ENCODE measurements at places on chromosomes 2 and 18.
A peak's percentile ranks its signal among the peaks of the same experiment; 100 is the strongest.

GRCh38 chr18:9743200-9744016, 35.3 kb downstream of the RAB31 start:
- DNase-seq: no peak

DNA sequence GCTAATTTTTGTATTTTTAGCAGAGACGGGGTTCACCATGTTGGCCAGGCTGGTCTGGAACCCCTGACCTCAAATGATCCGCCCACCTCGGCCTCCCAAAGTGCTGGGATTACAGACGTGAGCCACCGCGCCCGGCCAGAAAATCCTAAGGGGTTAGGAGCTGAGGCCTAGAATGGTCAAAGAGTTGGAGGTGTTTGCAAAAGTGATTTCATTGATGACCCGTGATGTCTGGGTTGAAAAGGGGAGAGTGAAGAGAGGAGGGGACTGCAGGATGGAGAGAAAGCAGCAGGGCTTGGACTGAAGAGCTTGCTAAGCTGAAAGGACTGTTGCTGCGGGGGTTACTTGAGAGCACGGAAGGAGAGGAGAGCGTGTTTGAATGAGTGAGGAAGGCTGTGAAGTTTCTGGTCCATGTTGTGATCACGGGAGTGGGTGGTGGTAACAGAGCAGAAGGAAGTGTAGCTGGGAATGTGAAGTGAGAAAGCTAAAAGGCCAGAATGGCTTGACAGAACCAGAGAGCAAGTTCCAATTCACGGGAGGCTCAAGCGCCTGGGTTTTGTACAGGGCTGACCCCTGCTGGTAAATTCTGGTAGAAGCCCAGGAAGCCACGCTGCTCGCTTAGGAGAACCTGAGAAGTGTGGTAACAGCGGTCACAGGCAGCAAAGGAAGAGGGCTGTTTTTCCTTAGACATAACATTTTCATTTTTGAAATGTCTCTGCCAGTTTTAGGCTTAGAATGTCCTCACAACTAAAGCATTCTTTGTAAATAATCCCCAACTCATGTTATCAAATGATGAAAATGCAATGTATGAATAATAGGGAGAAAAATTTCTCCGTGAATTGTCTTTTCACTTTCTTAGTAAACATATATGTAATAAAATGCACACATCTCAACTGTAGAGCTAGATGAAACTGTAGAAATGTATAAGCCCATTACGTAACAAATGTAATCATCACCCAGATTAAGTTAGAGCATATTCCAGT, 40.5 kb upstream of the ACTR2 start:
- DNase-seq: peak; percentile 31

GRCh38 chr2:72136933-72137497, 10.6 kb downstream of the CYP26B1 start:
- no peak for DNase-seq

GRCh38 chr2:228522276-228522675, 340.8 kb upstream of the SPHKAP start:
- no peak for DNase-seq

DNA sequence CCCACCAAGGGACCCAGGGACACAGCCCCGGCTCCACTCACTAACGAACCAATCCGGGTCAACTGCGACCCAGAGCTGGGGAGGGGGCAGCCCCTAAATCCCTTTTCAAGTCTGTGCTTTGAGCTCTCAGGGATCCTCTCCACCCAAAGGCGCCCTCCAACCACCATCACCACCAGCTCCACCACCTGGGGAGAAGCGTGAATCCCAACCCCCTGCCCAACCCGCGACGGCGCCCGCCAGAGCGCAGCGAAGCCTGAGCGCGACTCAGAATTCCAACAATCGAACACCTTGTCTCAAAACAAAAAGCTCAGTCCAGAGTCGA, 497 bp downstream of the DSC3 start:
- no peak for DNase-seq

DNA sequence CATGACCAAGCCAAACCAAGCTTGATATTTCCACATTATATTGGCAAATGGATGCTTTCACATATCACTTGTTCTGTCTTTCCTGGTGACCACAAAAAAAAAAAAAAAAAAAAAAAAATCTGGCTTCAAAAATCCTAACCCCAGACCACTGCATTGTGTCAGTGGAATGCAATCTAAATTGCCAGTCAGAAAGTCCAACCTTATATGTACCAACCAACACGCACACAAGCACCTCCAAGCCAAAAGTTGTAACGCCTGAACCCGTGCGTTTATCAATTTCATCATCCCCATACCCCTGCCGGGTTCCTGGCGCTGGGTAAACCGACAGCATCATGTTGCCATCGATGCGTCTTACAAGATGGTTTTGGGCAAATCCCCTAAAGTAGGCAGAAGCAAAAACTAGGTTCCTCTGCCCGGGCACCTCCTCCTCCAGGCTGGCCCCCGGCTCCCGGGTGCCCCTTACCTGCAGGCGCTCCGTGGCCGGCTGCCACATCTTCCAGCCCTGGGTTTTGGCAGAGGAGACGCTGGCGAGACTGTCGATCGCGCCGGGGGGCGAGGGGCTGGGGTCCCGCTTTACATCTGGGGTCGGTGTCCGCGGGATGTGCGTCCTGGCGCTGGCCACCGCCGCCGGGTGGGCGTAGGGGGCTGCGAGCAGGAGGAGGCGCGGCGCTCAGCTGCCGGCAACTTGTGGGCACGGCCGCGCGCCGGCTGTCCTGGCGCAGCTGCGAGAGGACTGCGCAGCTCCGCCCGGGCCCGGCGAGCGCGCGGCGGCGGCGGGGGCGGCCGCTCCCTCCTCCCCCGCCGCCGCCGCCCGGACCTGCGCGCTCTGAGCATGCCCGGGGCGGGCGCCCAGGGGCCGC, at the start of gene PID1:
PID1 (minus strand) TSS at position 737 of the 860 bp plus-strand sequence; CDS start at position 493, 244 bp downstream.
- DNase-seq: no peak

- peak; percentile 49 for DNase-seq
Measured at GRCh38 chr2:74191596-74192380, 6.6 kb upstream of the MTHFD2 start.

- DNase-seq: no peak
Measured at GRCh38 chr2:40725950-40726349, 274.1 kb upstream of the SLC8A1 start.

GRCh38 chr18:616380-616995, 19.7 kb downstream of the CLUL1 start:
- no peak for DNase-seq

DNA sequence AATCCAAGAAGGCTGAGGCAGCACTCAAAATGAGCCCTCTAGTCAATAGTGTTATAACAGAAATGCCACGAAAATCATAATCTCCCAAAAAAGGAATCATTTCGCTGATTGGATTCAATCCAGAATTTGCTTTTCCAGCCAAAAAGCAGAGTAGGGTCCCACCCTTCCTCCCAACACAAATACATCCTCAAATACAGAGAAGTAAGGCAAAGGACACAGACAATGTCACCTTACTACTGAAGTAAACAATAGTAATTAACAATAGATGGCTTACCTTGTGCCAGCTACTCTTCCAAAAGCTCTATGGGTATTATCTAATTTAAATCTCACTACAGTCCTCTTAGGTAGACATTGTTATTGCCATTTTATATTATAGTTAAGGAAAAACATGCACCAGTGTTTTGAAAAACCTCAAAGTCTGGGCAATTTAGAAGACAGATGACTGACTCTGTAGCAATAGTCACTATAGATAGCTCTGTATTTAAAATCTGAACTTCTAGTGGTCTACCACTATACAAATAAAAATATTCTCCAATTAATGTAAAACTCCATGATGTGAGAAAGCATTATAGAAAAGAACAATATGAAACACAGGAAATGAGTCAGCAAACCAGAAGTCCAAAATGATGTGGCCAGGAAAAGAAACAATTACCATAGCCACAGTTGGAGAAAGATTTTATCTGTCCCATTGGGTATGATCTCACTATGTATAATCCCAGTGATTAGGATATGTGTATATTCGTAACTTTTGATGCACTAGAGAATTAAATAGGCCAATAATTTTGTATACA, 305.0 kb upstream of the ERBB4 start:
- DNase-seq: no peak

DNA sequence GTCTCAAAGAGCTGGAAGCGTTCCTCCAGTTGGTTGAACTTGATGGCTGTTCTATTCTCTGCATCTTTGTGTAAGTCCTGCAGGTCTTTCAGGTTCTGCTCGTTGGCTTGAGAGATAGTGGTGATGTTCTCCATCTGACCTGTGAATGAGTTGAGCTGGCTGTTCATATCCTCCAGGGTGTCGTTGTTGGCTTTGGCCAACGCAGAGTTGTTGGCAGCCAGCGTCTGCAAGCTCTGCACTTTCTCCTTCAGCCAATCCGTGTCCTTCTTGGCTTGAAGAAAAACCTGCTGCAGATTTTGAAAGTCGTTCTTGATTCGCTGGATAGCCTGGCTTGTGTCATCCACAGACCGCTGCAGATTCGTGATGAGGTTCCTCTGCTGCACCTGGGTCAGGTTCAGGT, 78.8 kb upstream of the THOC1 start:
- no peak for DNase-seq

GRCh38 chr2:714005-714741, 37.0 kb upstream of the TMEM18 start:
- peak; percentile 49 for DNase-seq

- DNase-seq: no peak
Measured at GRCh38 chr2:78568782-78569373, 456.6 kb upstream of the REG3G start.

DNA sequence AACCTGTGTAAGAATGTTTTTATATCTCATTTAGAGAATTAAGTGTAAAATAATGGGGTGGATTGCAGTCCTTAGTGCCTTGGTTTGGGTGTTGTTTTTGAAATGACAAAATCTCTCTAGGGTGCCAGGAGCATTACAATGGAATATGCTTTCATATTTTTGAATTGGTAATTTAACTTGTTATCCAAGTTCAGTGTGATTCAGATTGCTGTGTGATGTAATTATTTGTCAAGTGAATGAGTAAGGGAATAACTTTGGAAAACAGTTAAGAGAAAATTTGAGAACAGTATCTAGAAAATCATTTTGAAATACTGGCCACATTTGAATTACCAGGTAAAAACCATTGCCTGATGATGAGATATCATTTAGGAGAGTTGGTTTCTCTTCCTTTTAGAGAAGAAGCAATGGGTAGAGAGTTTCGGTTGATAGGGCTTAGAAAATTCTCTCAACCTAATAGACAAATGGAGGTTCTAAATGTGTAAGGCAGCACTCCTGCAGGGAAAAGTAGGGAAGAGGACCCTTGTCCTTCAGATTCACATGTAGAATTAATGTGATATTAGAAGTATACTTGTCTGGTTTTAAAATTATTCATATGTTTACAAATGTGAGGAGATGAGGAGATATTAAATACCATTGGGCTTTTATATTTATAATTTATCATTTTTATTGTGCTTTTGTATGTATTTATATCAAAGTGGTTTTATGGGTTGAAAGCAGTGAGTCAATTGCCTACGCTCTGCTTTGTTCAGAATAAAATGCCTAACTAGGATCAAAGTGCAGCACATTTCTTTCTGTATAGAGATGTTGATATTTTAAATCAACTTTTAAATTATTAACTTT, 124.8 kb downstream of the PHLPP1 start:
- DNase-seq: no peak

DNA sequence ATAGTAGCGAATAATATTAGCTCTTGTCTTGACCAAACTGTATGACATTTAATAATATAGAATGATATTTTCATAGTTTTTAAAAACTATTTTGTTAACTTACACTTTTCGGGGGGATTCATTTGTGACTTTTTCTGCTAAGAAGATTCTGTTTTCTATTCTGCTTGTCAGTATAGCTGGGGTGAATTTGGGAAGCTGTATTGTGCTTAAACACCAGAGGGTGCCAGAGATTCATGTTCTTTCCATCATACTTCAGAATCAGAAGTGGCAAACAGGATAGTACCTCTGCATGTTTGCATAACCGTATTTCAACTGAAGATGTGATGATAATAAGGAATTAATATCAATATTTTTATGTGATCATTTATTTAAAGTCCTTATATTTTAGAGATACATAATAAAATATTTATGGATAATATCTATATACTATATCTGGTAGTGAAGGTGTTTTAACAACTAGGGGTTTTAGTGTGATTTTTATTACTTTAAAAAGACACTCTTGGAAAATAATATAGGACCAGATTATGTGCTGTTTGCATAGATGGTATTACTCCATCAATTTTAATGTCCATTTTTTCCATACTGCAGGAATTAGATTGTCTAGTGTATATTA, 81.0 kb downstream of the TAF4B start:
- DNase-seq: no peak

- DNase-seq: no peak
Measured at GRCh38 chr2:65500310-65501040, 68.1 kb upstream of the SPRED2 start.

GRCh38 chr18:48800876-48801727, 149.7 kb downstream of the SMAD7 start:
- no peak for DNase-seq

DNA sequence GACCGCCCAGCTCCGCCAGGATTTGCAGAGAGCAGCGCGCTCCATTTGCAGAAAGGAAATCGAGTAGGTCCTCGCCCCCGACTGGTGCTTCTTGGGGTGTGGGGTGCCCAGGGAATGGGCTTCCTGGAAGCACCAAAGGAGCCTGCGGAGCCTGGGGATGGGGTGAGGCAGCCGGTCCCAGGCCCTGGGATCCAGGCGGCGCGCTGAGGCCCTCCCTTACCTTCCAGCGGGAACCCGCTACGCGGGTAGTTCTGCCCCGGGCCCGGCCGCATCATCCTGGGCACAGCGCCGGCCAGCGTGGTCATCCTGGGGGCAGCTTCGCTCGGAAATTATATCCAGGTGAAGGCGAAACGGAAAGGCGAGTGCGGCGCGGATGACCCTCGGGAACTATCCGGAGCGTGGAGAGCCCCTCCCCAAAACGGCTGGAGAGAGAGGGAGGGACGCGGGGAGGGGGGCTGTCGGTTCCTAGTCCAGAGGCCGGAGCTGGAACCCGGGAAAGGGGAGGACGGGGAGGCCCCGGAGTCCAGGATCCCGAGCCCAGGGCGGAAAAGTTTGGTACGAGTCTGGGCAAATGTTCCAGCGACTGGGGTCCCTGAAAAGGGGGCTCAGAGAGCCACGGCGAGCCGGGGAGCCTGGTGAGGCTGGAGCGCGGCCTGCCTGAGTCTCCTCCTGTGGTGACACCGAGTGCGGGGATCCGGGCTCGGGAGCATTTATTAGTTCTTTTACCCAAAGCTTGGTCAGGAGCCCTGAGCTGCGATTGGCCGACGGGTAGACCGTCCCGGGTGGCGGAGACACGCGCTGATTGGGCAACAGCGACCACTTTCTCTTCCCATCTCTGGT, at the start of gene PAX3:
PAX3 (minus strand) TSS at position 688 of the 840 bp plus-strand sequence; CDS start at position 305, 383 bp downstream.
- no peak for DNase-seq

- no peak for DNase-seq
Measured at GRCh38 chr18:45342653-45343052, 272.6 kb upstream of the SLC14A2 start.

DNA sequence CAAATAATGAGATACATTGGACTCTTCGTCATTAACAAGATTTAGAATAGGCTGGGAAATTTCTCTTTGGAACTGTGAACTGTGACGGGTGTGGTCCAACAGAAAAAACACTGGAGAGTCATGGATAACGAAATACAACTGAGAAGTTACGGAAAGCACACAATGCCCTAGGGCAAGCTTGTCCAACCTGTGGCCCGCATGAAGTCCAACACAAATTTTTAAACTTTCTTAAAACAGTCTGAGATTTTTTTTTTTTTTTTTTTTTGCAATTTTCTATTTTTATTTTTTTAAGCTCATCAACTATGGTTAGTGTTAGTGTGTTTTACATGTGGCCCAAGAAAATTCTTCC, 27.7 kb downstream of the CDC42EP3 start:
- no peak for DNase-seq

- no peak for DNase-seq
Measured at GRCh38 chr2:69798909-69799526, 30.4 kb upstream of the GMCL1 start.

Data from SHP77 treated with DMSO at 0.1 percent for 48 hours (cell line).